Lower lobe of right lung (tissue), 2 donors: ENCODE measurements at places on chromosomes 5 and 9. TPM values are rescaled to one million over a fixed set of nuclear protein-coding genes. Genes with fewer than 3 reads are reported as not detected.
A peak's percentile ranks its signal among the peaks of the same experiment; 100 is the strongest.

DNA sequence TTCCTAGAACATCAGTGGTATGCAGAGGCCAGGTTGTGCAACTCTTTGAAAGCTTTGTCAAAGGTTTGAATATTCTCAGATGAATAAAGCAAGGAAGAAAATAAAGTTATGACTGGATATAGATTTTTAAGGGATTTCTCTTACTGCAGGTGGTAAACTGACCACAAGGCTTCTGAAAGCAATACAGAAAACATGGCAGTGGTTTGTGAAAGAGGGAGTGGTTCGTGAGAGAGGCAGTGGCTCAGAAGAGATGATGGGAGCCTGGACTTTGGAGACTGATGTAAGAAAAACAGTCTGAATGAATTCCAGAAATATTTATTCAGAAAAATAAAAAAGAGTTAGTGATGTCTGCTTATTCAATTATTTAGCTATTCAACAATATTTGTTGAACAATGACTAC lies 380.4 kb upstream of the CTNND2 start:
- no peaks in the 10 kb centered on the region for H3K36me3 ChIP-seq
- no peak overlapping the region for H3K4me3 ChIP-seq
- DNase-seq, result no peak
- no peaks in the 10 kb centered on the region for H3K27me3 ChIP-seq
- no peak overlapping the region for H3K27ac ChIP-seq

- peaks cover 40% of the 10 kb centered on the region for H3K4me1 ChIP-seq
- H3K27ac ChIP-seq, result peak within 1 kb of the TSS; percentile 79
- H3K36me3 ChIP-seq, result no peaks in the 10 kb centered on the region
These were observed at the start of gene PCDHGC3 for GRCh38 chr5:141475625-141476131. TSS of gene PCDHGC3 (plus strand) at chr5:141475966. CDS start at chr5:141476117, 151 bp downstream.

DNA sequence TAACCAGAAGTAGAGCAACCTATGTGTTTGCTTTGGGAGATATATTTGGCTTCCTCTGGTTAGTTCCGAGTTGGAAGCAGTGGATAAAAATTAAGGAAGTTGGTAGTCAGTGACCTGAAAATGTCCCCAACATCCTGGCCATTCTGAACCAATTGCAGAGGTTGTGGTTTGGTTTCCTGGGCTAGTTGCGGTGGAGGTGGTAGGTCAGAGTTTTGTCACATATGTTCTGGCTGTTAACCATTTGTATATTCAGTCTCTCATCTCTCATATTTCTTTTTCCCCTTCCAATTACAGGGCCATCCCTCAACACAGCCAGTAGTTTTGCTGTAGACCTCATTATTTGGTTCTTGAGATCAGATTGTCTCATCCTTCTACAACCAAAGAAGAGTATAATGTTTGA lies 1026.9 kb downstream of the PTPRD start:
- no peak for DNase-seq
- no peak overlapping the region for H3K4me3 ChIP-seq
- no peak overlapping the region for H3K27ac ChIP-seq
- no peaks in the 10 kb centered on the region for H3K27me3 ChIP-seq
- H3K36me3 ChIP-seq, result no peaks in the 10 kb centered on the region

DNA sequence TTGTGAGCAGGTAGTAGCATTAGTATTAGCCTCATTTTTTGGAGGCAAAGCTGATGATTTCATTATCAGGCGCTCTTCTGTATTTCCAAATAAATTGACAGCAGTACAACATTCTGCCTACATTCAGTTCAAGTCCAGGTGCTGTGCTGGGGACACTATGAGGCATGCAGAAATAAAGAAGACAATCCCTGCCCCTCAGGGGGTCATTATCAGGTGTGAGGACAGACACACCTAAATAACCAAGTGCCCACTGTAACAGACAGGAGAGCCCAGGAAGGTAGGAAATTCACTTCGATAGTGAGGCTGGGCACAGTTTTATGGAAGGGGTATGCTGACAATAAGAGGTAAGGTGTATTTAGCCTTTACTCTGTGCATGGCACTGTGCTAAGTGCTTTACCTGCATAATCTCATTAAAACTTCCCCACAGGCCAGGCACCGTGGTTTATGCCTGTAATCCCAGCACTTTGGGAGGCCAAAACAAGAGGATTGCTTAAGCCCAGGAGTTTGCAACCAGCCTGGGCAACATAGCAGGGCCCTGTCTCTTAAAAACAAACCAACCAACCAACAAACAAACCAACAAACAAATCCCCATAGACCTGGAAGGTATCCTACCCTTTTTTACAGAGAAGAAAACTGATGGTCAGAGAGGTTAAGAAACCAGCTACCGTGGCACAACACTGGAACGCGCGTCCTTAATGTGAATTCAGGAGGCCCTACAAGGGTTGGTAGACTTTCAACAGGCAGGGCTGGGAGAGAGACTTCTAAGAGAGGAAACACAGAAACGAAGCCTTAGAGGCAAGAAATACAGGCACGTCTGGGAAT lies 17.5 kb upstream of the GPX3 start:
- H3K27me3 ChIP-seq, result no peaks in the 10 kb centered on the region
- peak overlapping the region; percentile 83 for H3K27ac ChIP-seq
- H3K4me1 ChIP-seq, result peaks cover 51% of the 10 kb centered on the region
- no peak overlapping the region for H3K4me3 ChIP-seq
- no peak for DNase-seq

Gene KIF4B
- not detected for total RNA-seq

- no peak overlapping the region for H3K27ac ChIP-seq
- no peak for DNase-seq
- no peaks in the 10 kb centered on the region for H3K27me3 ChIP-seq
- no peaks in the 10 kb centered on the region for H3K36me3 ChIP-seq
These were observed 1389.2 kb upstream of the NUDT12 start for GRCh38 chr5:104951829-104952228.

Gene SLC27A6
- 0.15 TPM for total RNA-seq

DNA sequence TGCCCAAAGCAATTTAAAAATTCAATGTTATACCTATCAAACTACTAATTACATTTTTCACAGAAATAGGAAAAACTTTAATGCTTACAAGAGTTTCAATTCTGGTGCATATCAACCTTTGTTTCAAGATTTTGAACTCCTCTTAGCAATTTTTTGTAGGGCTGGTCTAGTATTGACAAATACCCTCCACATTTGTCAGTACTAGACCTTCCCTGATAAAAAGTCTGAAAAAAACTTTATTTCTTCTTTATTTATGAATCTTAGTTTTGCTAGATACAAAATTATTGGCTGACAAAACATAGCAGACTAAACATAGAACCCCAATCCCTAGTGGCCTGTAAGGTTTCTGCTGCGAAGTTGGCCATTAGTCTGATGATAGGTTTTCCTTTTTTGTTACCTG lies 1804.9 kb downstream of the EFNA5 start:
- H3K36me3 ChIP-seq, result no peaks in the 10 kb centered on the region
- H3K4me3 ChIP-seq, result no peak overlapping the region
- H3K27me3 ChIP-seq, result no peaks in the 10 kb centered on the region
- no peak for DNase-seq
- no peaks in the 10 kb centered on the region for H3K4me1 ChIP-seq

Gene DMAC1
- total RNA-seq, result 40.8 TPM

DNA sequence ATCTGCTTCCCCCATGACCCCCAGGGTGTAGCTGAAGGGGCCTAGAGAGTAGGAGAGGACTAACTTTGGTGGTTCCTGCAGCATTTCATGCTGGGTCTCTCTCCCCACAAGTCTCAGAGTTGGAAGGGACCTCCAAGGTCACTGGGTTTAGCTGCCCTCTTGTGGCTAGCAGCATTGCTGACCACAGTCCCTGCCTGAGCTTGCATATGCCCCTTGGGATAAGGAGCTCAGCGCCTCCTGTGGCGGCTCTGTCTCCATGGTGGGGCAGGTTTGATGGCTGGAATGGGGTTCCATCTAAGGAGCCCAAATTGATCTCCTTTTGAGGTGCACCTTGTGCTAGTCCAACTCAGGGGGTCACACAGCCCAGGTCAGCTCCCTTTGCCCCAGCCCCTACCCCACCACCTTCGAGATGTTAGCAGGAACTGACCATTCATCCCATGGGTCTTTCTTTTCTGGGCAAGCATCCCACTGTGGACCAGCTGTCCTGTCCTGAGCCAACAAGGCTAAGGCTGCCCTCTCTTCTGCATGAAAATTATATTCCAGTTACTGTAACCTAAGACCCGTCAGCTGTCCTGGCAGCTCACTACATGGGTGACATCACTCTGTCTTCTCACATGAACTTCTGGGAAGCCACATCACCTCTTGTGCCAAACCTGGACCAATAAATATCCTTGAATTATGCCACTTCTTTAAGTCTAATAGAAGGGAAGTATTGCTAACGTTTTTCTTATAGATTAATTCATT lies 196.2 kb downstream of the HSPA4 start:
- H3K4me3 ChIP-seq, result no peak overlapping the region
- no peaks in the 10 kb centered on the region for H3K4me1 ChIP-seq
- peak; percentile 37 for DNase-seq
- H3K36me3 ChIP-seq, result no peaks in the 10 kb centered on the region
- no peak overlapping the region for H3K27ac ChIP-seq

DNA sequence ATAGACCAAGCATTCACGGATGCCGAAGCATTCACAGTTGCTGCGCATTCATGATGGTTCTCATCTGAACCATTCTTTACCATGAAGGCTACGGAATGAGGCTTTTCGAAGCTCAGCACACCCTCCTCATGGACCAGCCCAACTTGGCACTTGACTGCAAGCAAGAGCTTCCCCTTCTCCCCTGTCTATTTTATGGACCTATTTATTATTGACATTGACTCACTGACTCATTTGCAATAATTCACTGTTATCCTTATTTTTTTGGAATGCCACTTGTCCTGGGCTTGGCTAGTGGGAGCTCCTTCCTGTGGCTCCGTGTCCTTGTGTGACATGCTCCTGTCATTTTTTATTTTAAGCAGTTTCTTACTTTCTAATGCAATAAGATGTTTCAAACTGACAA lies 51.5 kb upstream of the ICE1 start:
- no peak for DNase-seq
- no peak overlapping the region for H3K27ac ChIP-seq
- H3K36me3 ChIP-seq, result no peaks in the 10 kb centered on the region
- H3K27me3 ChIP-seq, result no peaks in the 10 kb centered on the region
- H3K4me1 ChIP-seq, result peaks cover 5% of the 10 kb centered on the region

DNA sequence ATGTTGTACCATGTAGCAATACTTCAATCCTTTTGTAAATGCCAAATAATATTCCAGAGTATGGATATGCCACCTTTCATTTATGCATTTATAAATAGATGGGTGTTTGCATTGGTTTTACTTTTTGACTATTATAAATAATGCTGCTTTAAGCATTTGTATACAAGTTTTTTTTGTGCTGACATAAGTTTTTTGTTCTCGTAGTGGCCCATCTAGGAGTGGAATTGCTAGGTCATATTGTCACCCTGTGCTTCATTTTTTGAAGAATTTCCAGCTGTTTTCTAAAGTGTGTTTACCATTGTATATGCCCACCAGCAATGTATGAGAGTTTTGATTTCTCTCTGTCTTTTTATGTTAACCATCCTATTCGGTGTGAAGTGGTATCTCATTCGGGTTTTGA lies 6.9 kb downstream of the ADGRV1 start:
- H3K4me1 ChIP-seq, result no peaks in the 10 kb centered on the region
- no peak overlapping the region for H3K27ac ChIP-seq
- peaks cover 12% of the 10 kb centered on the region for H3K27me3 ChIP-seq
- DNase-seq, result no peak
- no peak overlapping the region for H3K4me3 ChIP-seq

Gene SPINK4
- total RNA-seq, result not detected

GRCh38 chr5:143066556-143067281 lies 296.5 kb downstream of the ARHGAP26 start:
- peaks cover 47% of the 10 kb centered on the region for H3K4me1 ChIP-seq
- no peak for DNase-seq
- peak overlapping the region; percentile 12 for H3K27ac ChIP-seq
- no peaks in the 10 kb centered on the region for H3K27me3 ChIP-seq

GRCh38 chr5:142860270-142860669 lies 90.1 kb downstream of the ARHGAP26 start:
- DNase-seq, result no peak
- peaks cover 29% of the 10 kb centered on the region for H3K4me1 ChIP-seq
- H3K27me3 ChIP-seq, result no peaks in the 10 kb centered on the region
- no peaks in the 10 kb centered on the region for H3K36me3 ChIP-seq

Gene TAF11L5
- not detected for total RNA-seq

DNA sequence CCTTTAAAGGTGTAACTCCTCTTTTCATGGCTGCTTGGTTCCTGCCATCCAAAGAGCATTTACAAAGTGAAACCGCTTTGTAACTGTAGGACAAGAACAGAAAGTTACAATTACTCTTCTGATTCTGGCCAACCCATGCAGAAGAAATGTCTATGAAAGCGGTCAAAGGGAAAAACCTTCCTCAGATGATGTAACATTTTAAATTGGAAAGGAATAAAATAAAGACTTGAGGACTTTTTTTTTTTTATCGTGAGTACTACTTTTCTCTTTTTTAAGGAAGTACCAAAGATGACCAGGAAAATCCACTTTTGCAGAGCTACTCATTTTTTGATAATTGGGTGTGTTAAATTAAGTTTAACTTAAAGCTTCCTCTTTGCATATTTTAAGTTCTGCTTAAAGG lies 13.0 kb upstream of the C9orf72 start:
- H3K36me3 ChIP-seq, result no peaks in the 10 kb centered on the region
- H3K27ac ChIP-seq, result no peak overlapping the region
- H3K4me3 ChIP-seq, result peak overlapping the region; percentile 4
- no peaks in the 10 kb centered on the region for H3K27me3 ChIP-seq
- no peak for DNase-seq

Gene SLC1A1
- 31.4 TPM for total RNA-seq

Gene CXCL14
- 42.4 TPM for total RNA-seq

DNA sequence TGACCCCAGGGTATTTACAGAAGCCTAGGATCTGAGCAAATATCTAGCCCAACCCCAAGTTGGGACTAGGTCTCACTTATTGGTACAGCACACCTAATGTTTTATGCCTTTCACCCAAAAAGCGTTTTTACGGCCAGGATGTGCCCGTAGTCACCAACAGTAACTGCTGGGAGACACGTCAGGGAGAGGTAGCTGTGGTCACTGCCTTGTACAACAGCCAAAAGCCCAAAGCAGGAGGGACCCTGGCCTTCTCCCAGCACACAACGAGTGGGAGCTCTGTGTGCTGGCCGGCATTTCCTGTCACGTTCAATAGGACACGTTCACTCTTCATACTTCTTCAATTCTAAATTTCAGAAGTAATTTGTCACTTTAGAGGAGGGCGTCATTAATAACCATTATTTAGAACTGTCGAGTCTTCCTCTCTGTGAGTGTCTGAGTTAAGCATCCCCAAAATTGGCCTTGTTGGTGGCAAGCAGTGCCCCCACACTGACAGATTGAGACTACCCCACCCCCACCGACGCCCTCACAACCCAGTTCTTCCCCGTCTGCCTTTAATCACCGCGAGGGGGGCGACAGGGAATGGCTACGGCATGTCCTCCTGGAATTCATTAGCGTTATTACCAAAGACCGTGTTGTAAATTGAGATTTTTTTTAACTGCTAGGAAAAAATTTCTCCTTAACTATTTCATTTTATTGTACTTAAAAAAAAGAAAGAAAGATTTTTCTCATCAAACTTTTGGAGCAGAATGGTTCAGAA lies 80.7 kb downstream of the MVB12B start:
- H3K27me3 ChIP-seq, result no peaks in the 10 kb centered on the region
- peaks cover 46% of the 10 kb centered on the region for H3K36me3 ChIP-seq
- no peak overlapping the region for H3K4me3 ChIP-seq
- no peaks in the 10 kb centered on the region for H3K4me1 ChIP-seq

- peaks cover 19% of the 10 kb centered on the region for H3K27me3 ChIP-seq
- H3K4me1 ChIP-seq, result peaks cover 33% of the 10 kb centered on the region
- no peak for DNase-seq
- H3K4me3 ChIP-seq, result no peak overlapping the region
- no peaks in the 10 kb centered on the region for H3K36me3 ChIP-seq
These were observed 3.4 kb upstream of the SLC46A2 start for GRCh38 chr9:112894041-112894440.

Gene MARCOL
- not detected for total RNA-seq

Gene ROPN1L
- 11.5 TPM for total RNA-seq

Gene GARIN3
- not detected for total RNA-seq
